Hair follicular keratinocyte (primary cell): ENCODE measurements at places on chromosomes 6 and 20. TPM values are rescaled to one million over a fixed set of nuclear protein-coding genes. Genes with fewer than 3 reads are reported as not detected.

Gene DCBLD1
- 29.3 and 41.1 TPM in 2 replicates for total RNA-seq

Gene RAET1G
- total RNA-seq: 7.6 and 20.4 TPM in 2 replicates

Gene ADAM33
- total RNA-seq: 0.04 TPM in 1 of 2 replicates, not detected in the other

Gene WFDC2
- not detected in 2 replicates for total RNA-seq

Gene CLIC5
- not detected in 2 replicates for total RNA-seq

Gene SPACA1
- not detected in 2 replicates for total RNA-seq

Gene OPRM1
- total RNA-seq: not detected in 2 replicates

Gene BPI
- total RNA-seq: not detected in 2 replicates

Gene ABHD16B
- not detected in 2 replicates for total RNA-seq

Gene OLIG3
- not detected in 2 replicates for total RNA-seq

Gene MACROD2
- total RNA-seq: 0.16 and 0.76 TPM in 2 replicates

Gene ASIP
- total RNA-seq: not detected in 2 replicates

Gene MOG
- not detected in 2 replicates for total RNA-seq

Gene HCRTR2
- not detected in 2 replicates for total RNA-seq

Gene GPX5
- not detected in 2 replicates for total RNA-seq

Gene POLH
- 25.1 and 26.1 TPM in 2 replicates for total RNA-seq

Gene LHFPL5
- not detected in 2 replicates for total RNA-seq

Gene TSBP1
- total RNA-seq: not detected in 2 replicates

Gene PRND
- not detected in 2 replicates for total RNA-seq

Gene NRSN1
- not detected in 2 replicates for total RNA-seq

Gene JPH2
- 1.3 and 3.3 TPM in 2 replicates for total RNA-seq

Gene SSTR4
- not detected in 2 replicates for total RNA-seq
